Stimulated activated CD8-positive, alpha-beta memory T cell treated with anti-CD3 and anti-CD28 coated beads, Interleukin-2, amount 100 ng/mL, for 1 hour (primary cell): ENCODE measurements at places on chromosomes 12 and 14.

DNA sequence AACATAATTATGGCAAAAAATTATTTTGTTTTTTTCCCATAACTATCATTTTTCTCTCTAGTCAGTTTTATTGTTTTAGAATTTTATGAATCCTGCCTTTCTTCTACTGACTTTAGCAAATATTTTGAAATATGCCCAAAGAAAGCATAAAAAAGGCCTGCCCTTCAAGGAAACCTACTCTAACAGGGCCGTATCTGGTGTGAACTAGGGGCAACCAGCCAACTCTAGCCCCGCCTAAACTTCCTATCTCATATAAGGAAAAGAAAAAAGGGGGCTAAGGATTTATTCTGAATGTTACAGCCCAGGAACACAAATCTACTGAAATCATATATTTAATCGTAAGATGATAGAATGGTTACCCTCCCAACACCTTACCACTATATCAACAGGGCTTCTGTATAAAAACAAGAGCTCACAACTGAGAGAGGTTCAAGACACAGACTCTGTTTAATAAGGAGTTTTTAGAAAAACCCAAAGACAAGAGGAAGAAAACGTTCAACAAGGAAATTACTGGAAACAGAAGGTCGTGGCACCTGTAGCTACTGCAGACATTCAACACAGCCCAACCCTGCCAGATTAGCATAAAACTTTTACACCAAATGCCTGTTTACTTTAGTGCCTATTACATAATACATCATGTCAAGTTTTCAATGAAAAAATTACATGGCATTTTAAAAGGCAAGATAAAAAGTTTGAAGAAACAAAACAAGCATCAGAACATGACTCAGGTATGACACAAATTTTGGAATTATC lies 12.9 kb upstream of the EPYC start:
- DNase-seq: no peak

- no peak for DNase-seq
These were observed 659.6 kb upstream of the TBX3 start for GRCh38 chr12:115343601-115344000.

DNA sequence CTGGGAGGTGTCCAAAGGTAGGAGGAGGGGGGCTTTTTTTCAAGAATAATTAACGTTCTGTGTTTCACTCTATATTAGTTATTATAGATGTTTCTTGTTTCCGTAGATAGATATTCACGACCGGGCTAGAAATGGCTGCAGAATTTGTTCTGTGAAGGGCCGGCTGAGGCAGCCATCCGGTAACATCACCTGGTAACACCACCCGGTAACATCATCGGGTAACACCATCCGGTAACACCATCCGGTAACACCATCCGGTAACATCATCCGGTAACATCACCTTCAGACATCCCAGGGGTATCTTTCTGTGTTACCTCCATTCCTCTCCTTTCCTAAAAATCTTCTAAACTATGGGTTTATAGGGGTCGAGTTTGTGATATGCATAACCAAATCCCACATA lies 1336.7 kb upstream of the TMEM132C start:
- DNase-seq: no peak

DNA sequence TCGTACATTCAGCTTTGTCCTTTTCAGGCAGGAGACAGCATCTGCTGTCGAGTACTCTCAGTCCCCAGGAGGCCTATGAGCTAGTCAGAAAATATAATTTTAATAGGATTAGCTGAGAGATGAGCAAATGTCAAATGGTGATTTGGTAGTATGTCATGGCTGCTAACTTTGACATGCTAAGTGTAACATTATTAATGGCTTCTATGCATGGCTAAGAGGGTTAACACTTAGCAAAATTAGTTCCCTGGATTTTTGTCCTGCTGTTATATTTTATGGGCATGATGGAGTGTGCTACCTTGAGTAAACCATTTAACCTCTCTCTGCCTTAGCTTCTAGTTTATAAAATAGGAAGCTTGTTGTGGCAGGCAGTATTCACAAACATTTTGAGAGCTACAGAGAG lies 2.9 kb upstream of the PCNX1 start:
- no peak for DNase-seq

- peak; percentile 18 for DNase-seq
These were observed 283.3 kb upstream of the PWP1 start for GRCh38 chr12:107402041-107403022.

- no peak for DNase-seq
These were observed 165.0 kb downstream of the OTOGL start for GRCh38 chr12:80264386-80264785.

- DNase-seq: no peak
These were observed 25.9 kb downstream of the ACTN1 start for GRCh38 chr14:68953196-68953555.

DNA sequence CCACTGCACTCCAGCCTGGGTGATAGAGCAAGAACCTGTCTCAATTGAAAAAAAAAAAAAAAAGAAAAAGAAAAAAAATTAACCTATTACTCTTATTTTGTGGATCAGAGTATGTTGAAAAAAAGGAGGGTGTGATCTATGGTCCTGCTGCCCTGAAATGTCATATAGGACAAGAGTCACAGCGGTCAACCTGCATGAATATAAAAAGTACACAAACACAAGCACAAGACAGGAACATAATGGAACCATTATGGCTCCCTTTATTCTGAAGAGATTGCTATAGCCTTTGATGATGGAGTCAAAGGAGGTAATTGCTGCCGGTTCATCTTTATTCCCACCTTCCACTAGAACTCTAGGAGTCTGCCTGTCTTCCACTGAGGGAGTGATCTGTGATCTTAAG lies 96.9 kb downstream of the NTN4 start:
- no peak for DNase-seq

DNA sequence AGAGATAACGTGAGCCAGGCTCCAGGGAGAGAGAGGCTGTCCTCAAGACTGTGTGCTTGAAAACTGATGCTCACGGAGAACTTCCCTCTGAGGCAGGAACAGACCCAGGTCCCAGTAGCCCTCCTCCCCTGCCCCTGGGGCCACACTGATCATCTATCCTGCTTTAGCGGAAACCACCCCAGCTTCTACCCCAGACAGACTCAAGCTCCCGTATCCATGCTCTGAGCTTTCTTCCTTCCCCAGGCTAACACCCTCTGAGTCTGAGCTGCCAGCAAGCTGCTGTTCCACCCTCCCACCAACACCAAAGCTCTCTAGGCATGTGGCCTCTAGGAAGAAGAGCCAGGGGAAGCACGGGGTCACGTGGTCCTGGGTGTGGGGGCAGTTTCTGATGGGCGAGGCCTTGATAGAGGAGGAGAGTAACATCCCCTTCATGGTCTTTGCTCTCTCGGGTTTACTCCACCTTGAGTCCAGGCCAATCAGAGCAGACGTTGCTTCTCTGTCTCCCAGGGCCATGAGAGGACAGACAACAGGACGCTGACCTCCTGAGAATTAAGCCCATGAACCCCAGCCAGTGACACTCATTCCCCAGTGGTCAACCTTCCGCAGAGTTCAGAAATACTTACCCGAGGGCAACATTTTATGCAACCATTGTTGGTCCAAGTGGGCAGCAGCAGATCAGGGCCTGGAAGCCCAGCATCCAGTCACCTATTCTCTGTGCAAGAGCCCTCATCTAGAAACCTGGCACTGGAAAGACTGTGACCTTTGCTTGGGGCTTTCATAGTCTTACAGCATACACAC lies 1.4 kb downstream of the PCK2 start:
- DNase-seq: no peak

DNA sequence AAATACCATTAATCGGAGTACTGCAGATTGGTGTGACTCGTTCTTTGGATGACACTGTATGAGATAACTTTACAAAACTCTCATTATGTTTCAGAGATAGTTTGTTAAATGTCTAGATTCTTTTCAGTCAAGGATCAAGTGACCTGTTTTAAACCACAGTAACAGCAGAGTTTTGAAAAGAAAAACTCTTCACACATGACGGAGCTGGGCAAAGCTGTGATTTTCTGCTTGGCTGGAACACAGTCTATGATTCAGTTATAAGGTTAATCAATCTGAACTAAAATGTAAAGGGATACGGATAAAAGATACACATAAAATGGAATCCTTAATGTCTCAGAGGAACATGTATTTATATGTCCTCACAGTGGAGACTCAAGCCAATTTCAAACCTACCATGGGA lies 573.2 kb downstream of the PRKD1 start:
- DNase-seq: no peak

DNA sequence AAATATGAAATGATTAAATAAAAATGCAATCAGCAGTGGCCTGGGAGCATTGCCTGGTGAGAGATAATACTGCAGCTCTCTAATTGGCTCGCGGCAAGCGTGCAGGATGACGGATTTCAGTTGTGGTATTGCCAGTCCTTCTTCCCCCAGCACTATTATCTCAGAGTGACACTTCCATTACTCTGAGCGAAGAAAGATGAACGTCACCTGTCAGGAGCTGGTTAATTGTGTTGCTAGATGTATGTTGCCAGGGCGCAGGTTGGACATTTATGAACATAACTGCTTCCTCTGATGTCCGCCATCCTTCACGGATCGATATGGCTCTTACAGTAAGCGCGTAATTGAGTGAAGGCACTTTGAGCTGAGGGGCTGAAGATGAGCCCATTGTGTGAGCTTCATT lies 374.9 kb downstream of the PDZRN4 start:
- no peak for DNase-seq

DNA sequence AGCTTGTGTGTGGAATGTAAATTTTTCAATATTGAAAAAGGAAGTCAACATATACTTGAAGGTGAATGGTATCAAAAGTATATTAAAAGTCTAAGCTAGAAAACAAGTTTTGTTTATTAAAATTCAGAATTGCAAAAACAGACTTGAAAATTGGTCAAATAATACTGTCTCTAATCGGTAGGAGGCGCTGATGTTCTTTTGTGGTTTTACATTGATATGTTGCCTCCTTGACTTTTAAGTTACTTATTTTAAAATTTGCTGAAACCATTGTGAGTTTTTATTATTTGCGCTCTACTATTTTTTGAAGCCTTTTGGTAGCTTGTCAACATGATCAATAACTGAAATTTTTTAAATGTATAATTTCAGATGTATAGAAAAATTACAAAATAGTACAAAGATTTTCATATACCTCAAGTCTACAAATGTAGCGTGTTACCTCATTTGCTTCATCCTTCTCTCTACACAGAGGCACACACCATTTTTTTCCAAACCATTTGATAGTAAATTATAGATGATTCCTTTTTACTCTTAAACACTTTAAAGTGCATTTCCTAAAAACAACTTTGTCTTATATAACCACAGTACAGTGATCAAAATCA lies 6.9 kb downstream of the RTRAF start:
- DNase-seq: no peak

DNA sequence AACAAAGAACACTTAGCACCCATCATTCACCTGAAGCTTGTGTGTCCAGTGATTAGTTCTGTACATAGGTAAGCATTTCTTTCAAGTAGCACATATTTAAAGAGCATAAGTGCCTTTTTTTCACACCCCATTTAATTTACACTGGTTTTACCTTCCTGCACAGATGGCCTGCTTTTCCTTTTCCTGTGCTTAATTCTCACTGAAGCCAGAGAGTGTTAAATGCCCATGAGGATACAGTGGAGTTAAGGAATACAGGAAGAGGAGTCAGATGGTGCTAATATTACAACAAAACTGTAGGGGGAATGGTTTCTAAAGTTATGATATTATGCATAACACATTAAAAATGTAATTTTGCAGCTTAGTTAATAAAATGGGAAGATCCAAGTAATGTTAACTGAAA lies 31.0 kb upstream of the SLC38A1 start:
- no peak for DNase-seq

DNA sequence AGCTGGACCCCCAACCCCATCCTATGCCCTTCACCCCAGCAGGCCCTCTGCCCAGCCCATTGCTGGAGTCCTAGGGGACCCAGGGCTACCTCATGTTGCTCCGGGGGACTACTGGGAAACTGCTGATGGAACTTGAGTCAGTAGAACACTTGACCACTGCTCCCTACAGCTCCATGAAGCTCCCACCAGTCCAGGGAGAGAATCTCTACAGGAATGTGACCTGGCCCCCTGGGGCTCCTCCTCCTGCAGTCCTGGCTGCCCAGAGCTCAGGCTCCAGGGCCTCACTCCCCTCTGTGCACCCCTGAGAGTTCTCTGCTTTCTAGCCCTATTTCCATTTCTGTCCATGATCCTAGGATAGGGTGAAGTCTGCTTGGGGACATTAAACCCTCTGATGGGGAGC lies 10.8 kb upstream of the AQP2 start:
- no peak for DNase-seq

DNA sequence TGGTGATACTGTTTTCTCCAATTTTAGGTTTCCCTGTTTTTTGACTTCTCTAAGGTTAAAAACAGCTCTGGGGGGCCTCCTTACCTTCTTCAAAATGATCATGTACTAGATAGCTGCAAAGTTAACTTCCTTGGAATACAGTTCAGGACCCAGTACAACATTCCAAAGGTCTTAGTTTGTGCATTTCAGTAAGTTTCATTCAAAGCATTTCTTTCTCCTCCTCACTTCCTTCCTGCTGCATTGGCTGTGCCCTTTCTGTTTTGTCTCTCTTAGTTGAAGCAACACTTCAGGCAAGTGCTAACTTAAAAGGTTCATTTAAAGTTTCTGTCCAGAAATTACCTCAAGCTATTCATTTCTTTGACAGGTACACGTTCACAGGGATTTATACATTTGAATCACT lies 95.7 kb downstream of the SCN8A start:
- DNase-seq: no peak

DNA sequence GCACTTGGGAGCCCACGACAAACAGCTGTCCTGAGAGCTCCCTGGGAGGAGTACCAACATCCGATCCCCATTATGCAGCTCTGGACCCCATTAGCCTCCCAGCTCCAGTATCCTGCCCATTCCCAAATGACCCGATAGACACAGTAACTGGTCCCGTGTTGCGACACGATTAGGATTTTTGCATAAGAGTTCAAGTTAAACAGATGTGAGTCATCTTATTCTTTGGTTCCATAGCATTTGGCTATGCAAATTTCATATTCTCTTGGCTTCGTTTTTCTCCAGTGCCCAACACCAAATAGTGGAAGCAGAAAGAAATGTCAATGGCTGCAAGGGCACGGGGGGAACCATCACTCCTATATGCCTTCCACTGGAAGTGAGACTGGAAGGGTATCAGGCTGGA lies 43.0 kb upstream of the LRRC10 start:
- no peak for DNase-seq

GRCh38 chr12:19675361-19675760 lies 236.1 kb downstream of the AEBP2 start:
- no peak for DNase-seq

GRCh38 chr14:105945896-105946295 lies 419.5 kb downstream of the TMEM121 start:
- no peak for DNase-seq
